ENCODE measurements at places on chromosomes 2 and 18.

DNA sequence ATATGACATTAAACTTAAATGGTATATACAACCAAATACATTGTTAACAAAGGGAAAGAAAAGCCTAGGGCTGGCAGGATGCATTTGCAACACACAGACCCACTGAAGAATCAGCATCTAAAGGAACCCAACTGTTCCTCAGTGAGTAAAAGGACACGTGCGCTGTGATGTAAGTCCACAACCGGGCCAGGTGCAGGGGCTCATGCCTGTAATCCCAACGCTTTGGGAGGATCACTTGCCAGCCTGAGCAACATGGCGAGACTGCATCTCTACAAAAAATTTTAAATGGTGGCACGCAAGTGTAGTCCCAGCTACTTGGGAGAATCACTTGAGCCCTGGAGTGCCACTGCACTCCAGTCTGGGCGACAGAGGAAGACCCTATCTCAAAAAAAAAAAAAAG, 3.9 kb downstream of the DTNB start:
- no peak for DNase-seq

DNA sequence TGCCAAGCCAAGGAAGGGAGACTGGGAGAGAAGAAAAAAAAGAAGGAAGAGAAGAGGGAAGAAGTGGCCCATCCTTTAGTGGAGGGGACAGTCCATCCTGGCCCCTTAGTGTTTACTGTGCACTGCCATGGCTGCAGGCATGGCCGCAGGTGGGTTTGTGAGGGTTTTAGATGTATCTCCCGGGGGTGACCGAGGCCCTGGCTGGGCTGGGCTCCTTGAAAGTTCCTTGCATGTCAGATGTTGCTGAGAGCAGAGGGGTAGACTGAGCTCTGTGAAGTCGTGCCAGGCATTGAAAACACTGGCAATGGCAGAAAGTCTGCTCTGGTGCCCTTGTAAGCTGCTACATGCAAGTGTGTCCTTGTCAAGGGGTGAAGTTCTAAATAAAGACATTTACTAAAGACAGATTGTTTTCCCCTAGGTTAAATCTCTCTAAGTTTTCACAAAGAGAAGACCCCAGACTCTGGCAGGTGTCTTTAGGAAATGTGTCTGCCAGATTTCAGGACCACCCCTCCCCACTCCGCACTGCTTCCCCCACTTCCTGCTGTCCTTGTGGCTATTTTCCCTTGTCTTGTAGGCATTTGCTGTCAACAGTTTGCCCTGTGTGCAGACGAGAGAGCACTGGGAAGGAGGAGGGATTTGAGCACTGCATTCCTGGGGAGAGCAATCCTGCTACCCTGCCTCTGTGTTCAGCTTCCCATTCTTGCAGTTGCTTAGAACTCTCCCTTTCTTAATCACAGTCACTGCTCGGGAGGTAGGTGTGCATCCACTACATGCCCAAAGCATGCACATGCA, 68.4 kb downstream of the ACOXL start:
- DNase-seq = no peak

GRCh38 chr2:73901143-73901542, 8.3 kb downstream of the ACTG2 start:
- no peak for DNase-seq

DNA sequence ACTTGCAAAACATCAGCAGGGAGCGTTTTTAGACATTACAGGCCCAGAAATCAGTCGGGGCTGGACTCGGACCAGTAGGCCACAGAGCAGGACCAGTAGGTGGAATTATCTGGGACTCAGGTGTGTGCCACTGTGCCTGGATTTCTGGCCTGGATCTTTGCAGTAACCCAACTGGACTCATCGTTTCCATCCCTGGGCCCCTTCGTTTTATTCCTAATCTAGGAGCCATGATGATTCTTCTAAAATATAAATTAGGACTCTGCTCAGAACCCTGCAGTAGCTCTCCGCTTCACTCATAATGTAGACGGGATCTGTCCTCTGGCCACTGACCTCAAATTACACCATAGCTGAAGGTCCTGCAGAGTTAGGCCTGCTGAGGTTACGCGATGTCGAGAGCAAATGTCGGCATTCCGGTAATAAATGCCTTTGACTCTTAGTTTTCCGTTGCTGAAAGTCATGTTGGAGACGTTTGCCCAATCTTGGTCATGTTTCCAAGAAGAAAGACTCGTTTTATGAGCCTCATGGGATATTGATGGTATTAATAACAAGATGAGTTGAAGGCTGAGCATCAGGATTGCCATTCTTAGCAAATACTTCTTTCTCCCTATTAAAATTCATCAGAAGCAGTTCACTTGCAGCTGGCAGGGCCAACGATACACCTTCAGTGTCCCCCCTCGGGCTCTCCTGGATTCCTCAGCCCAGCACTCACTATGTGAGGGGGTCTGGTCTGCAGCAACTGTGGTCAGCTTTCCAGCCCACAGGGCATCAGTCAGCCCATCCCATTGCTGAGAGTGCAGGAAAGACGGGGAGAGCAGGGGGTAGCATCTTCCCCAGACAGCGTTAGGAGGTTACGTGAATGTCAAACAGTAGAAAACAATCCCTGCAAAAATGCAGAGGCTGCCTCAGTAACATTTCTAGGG, 39.9 kb upstream of the KLF11 start:
- DNase-seq = no peak

- DNase-seq = no peak
These were observed 23.8 kb downstream of the KCNK3 start for GRCh38 chr2:26716340-26716739.

- no peak for DNase-seq
These were observed 218.7 kb upstream of the SH3BP4 start for GRCh38 chr2:234733093-234733489.

DNA sequence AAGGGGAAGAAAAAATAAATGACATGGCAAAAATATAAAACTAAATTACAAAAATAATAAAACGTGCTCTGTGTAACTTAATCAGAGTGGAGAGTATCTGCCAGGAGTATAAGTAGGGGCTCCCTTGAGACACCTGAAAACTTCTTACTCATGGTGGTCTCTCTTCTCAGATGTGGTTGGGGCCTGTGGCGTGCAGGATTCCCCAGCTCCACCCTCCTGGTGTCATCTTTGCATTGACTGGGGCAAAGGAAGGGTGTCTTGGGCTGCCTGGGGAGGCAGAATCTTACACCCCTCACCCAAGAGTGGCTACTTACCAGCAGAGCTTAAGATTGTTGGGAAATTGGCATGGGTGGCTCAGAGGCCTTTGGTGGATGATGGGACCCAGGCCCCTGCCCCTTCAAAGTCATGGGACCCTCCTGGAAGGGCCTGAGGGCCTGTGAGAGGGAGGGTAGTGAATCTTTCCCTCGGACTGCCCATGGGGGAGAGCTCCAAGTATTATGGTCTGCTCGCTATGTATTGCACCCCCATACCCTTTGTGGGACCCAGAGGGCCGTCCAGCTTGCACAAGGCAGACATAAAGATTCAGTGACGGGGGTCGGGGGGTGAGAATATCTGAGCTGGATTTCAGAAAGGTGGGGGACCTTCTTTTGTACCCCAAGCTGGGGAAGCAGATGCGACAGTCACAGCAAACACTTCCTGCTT, 6.9 kb upstream of the TRAF3IP1 start:
- no peak for DNase-seq

DNA sequence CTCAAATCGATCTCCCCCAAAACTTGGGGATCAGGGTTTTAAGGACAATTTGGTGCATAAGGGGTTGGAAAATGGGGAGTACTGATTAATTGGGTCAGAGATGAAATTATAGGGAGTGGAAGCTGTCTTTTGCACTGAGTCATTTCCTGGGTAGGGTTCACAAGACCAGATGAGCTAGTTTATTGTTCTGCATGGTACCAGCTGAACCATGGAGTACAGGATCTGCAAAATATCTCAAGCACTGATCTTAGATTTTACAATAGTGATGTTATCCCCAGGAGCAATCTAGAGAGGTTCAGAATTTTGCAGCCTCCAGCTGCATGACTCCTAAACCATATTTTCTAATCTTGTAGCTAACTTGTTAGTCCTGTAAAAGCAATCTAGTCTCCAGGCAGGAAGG, 73.1 kb downstream of the CPO start:
- DNase-seq = no peak

- DNase-seq = no peak
These were observed 3.1 kb downstream of the B3GNT7 start for GRCh38 chr2:231398585-231398984.

DNA sequence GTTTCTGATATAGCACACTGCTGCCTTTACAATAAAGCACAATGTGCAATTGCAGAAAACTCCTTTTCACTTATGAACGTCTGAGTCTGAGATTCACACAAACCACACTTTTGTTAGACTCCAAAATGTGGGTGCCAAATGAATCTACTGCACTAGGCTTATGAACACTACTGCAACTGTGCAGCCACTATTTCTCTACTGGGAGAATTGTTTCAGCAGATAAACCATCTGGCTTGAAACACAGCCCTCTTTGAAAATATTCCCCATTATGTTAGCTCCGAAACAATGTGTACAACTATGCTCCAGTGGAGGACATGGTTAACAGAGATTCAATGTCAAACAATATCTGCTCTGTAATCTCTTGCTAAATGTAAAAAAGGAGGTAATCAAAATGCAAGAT, 188.7 kb upstream of the ZEB2 start:
- DNase-seq = no peak

- DNase-seq = no peak
These were observed 37.4 kb upstream of the RPL31 start for GRCh38 chr2:100964681-100965169.

- peak; percentile 77 for DNase-seq
These were observed 4.0 kb upstream of the WNT10A start for GRCh38 chr2:218876562-218877219.

DNA sequence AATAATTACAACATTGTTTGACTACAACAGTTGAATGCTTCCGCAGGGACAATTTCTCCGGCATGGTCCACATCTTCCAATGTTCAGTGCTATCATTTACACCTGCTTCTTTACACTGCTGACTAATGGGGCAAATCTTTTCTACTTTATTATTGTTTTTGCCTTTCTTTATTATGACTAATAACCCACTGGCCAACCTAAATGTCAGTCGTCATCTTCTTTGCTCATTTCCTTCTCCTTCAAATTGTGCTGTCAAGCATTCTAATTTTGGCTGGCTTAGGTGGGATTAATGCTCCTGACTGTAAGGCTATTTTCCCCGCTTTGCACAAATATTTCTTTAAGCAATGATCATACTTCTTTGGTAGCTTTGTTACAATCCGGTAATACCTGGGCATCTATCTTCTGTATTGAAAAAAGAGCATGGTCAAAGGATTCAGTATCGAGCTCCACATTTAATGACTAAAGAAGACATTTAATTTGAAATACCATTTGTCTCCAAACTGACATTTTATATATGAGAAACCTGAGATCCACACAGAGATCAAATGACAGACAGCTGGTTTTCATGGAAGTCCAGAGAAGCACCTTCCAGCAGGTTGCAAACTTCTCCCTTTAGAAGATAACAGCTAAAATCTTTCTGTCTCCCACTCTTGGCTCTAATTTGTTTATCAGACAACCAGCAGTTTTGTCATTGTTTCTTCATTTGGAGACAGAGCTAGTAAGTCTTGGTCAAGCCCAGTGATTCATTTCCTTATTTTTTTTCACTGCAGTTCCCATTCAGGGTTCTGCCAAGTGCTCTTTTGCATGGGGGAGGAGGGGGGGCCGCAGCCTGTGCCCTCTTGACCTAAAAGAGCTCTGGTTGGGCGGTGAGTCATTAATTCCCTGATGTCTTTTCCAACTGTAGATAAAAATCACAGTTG, 132.9 kb downstream of the SOCS6 start:
- DNase-seq = no peak

- DNase-seq = no peak
These were observed 576.8 kb downstream of the STK39 start for GRCh38 chr2:167670588-167670987.

DNA sequence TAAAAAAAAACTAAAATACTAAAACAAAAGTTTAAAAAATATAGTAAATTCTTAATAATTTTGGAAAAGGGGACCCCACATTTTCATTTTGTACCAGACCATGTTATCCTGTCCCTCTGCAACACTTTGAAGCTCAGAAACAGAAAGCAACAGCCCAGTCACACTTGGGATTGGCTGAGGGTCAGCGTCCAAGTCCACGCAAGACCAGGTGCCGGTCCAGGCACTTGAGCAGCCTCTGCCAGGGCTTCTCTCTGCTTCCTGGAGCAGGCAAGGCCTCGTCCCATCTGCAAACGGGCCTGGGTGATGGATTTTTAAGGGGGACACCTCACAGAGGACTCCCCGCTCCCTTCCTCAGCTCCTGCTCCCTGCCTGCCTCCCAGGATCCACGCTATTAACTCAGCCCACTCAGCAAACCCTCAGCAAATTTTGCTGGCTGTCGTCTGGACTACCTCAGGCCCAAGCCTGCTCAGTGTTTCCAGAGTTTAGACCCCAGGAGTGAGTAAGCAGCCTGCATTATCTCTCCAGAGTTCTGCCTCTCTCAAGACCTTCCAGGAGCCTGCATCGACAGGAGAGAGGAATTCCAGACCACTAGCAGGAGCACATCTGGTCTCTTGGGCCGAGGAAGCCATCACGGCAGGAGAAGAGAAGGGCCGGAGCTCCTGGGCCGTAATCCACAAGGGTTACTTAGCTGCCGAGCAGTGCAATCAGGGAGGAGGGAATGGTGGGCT, 88.7 kb upstream of the STPG4 start:
- DNase-seq = no peak

DNA sequence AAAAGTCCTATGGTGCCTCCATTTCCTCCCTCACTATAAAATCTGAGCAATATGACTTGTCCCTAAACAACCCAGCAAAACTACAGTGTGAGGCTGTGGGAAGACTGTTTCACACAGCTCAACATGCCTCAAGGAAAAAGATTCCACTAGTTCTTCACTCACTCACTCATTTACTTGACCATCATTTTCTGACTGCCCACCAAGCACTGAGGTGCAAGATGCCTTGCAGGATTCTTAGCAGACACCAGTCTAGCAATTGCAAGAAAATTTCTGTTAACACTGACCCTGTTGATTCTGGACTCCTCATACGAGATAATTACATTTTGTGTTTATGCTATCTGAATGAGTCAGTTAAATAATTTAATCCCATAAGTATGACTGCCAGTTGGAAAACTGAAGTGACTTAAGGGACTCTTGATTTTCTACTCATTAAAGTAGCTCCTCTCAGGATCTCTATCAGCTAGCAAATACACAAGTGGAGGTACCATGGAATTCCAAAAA, 51.9 kb upstream of the PCBP1 start:
- DNase-seq = no peak

- no peak for DNase-seq
These were observed 67.1 kb downstream of the BAZ2B start for GRCh38 chr2:159549234-159549633.
